ENCODE measurements at places on chromosomes 5 and 9.

DNA sequence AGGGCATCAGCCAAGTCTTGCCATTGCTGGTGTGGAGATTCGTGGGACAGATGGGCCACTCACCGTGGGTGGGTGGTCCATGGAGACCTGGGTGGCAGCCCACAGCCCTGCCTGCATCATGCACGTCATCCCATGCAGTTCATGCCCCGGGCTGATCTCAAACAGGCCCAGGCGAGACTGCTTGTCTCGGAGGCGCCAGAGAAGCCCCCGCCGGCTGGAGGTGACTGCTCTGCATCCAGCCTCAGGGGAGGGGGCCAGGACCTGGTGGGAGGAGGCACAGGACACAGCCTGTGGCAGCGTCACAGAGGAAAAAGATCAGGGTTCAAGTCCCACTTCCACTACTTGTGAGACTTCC is 975 bp downstream of the PIP5KL1 start:
- DNase-seq = no peak

GRCh38 chr5:148733601-148734438 is 79.5 kb upstream of the HTR4 start:
- peak; percentile 55 for DNase-seq

GRCh38 chr9:126144196-126144595 is 182.4 kb upstream of the MVB12B start:
- no peak for DNase-seq

- no peak for DNase-seq
Observed at GRCh38 chr9:81753436-81753835, 64.1 kb upstream of the TLE1 start.

- no peak for DNase-seq
Observed at GRCh38 chr5:24110004-24110615, 534.7 kb downstream of the CDH10 start.
